Spinal cord (tissue), 10 donors: ENCODE measurements at places on chromosomes 6 and 20. TPM values are rescaled to one million over a fixed set of nuclear protein-coding genes. Genes with fewer than 3 reads are reported as not detected.
A peak's percentile ranks its signal among the peaks of the same experiment; 100 is the strongest.

FAM184A gene
- 15.7 TPM for total RNA-seq

DNA sequence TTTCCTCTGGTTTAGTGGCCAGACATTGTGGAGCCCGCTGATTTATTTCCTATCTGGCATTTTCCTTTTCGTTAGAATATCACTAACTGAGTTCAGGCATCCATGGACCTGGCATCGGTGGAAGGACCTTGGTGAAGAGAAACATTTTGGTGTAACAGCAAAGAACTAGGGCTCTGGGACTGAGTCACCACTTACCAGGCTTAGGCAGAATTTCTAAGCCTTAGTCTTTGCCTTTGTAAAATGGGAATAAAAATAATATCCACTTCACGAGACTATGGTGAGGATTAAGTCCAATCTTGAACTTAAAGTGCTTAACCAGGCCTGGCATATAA, 42.0 kb upstream of the ENPP1 start:
- H3K4me1 ChIP-seq = peaks cover 3% of the 10 kb centered on the region
- DNase-seq = no peak
- H3K4me3 ChIP-seq = no peak overlapping the region
- H3K36me3 ChIP-seq = no peaks in the 10 kb centered on the region
- H3K27ac ChIP-seq = no peak overlapping the region

DNA sequence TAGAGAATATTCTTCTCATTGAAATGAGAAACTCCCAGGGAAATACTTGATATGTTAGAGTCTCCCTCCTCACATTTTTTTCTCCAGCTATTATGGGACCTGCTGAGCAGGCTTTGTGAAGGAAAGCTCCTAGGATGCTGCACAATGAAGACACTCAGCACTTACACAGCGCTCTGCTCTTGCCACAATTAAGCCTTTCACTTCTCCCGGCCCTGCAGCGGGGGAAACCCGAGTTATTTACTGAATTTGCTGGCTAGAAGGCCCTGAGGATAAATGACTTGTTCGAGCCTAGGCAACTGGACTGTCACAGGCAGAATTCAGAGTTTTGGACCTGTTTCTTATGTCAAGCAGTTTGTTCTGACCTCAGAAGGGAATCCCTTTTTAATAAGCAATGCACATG, 102.0 kb downstream of the MAP3K7 start:
- peaks cover 2% of the 10 kb centered on the region for H3K27me3 ChIP-seq

IL17A gene
- not detected for total RNA-seq

- peaks cover 11% of the 10 kb centered on the region for H3K4me1 ChIP-seq
- H3K4me3 ChIP-seq = no peak overlapping the region
- no peaks in the 10 kb centered on the region for H3K27me3 ChIP-seq
- no peak for DNase-seq
- no peak overlapping the region for H3K27ac ChIP-seq
Measured at GRCh38 chr20:21685981-21686380, 19.5 kb upstream of the PAX1 start.

DNA sequence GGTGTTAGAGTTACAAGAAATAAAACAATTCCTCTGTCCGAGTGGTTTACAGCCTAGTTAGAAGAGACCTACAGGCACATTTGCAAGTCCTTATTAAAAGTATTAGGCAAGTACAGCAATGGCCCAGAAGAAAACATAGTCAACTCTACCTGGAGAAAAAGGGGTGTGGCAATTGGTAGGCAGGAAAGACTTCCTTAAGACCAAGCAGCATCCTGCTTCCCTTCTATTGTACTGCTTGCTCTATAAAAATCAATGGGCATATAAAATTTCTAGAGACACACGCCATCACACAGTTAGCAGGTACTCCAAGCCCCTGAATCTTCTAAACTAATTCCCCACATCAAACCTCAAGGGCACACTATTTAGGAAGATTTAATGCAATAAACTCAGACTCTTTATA, 185.6 kb downstream of the ATXN1 start:
- no peaks in the 10 kb centered on the region for H3K27me3 ChIP-seq
- no peaks in the 10 kb centered on the region for H3K36me3 ChIP-seq
- no peak overlapping the region for H3K4me3 ChIP-seq
- H3K4me1 ChIP-seq = no peaks in the 10 kb centered on the region
- DNase-seq = no peak
- no peak overlapping the region for H3K27ac ChIP-seq

C20orf144 gene
- total RNA-seq = not detected

DNA sequence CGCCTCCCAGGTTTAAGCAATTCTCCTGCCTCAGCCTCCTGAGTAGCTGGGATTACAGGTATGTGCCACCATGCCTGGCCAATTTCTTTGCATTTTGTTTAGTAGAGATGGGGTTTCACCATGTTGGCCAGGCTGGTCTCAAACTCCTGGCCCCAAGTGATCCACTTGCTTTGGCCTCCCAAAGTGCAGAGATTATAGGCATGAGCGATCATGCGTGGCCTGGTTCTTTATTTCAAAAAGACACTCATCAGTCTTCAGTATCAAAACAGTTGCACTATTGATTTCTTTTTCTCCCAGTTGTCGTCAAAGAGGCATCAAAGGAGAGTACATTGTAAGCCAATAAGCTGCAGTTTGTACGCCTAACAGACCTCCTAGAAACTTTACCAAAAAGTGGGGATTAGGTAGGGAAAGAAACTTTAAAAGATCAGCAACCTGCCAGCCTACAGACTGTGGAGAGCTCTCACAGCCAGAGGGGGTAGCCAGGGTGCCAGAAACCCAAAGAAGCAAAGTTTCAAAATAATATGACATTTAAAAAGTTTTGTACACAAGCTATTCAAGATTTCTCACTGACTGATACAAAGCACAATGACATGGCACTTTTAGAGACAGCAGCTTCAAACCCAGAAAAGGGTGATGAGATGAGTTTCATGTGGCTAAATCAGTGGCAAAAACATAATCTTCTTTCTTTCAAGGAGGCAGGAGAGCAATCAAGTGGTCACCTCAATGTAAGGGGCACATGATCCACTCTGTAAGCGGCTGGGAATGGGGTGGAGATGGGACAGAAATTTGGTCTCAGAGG, 83.0 kb upstream of the RALY start:
- H3K27me3 ChIP-seq = no peaks in the 10 kb centered on the region
- no peaks in the 10 kb centered on the region for H3K36me3 ChIP-seq
- peaks cover 8% of the 10 kb centered on the region for H3K4me1 ChIP-seq
- no peak for DNase-seq
- no peak overlapping the region for H3K27ac ChIP-seq

GRCh38 chr6:49546331-49546730, 4.1 kb upstream of the C6orf141 start:
- H3K4me1 ChIP-seq = peaks cover 12% of the 10 kb centered on the region
- H3K27ac ChIP-seq = no peak overlapping the region
- DNase-seq = no peak
- no peak overlapping the region for H3K4me3 ChIP-seq

DNA sequence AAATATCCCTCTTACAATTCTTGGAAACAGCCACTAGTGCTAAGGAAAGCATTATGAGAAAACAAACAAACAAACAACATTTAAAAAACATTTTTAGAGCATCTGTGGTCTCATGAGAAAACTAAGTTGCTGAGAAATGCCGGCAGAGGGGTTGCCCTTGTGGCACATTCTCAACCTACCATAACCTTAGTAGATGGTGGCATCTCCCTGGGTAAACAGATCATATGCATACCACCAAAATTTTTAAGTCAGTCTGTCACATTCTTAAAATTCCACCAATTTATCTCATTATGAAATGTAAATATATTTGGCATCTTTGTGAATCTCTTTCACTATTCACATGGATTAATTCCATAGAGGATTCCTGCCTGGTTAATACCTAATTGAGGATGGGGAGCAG, 575.7 kb upstream of the MARCKS start:
- no peak for DNase-seq
- H3K4me3 ChIP-seq = no peak overlapping the region
- no peaks in the 10 kb centered on the region for H3K4me1 ChIP-seq
- no peaks in the 10 kb centered on the region for H3K36me3 ChIP-seq

- H3K36me3 ChIP-seq = peaks cover 28% of the 10 kb centered on the region
- DNase-seq = no peak
- H3K4me3 ChIP-seq = no peak overlapping the region
Measured at GRCh38 chr20:24488800-24489175, 19.4 kb downstream of the SYNDIG1 start.

GRCh38 chr20:58891086-58891717, 38.7 kb downstream of the GNAS start:
- H3K27ac ChIP-seq = peak overlapping the region; percentile 90
- DNase-seq = peak; percentile 92
- peaks cover 9% of the 10 kb centered on the region for H3K4me1 ChIP-seq
- peak overlapping the region; percentile 41 for H3K4me3 ChIP-seq
- H3K27me3 ChIP-seq = no peaks in the 10 kb centered on the region
- H3K36me3 ChIP-seq = no peaks in the 10 kb centered on the region

SPATA25 gene
- 1.3 TPM for total RNA-seq

DNA sequence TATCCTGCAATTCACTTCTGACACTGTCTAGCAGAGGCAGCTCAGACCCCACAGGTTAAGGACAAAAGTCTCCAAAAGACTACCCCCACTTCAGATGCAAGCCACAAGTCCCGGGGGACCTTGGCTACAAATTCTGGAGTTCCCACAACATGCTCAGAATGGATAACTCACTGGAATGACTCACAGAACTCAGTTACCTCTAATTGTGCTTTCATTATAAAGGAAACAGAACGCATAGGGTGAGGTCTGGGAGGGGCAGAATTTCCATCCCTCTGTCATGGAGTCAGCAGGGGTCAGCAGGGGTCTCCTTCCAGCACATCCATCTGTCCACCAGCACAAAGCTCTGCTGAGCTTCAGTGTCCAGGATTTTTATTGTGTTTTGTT, 184.2 kb downstream of the CDH4 start:
- no peaks in the 10 kb centered on the region for H3K27me3 ChIP-seq
- H3K4me3 ChIP-seq = no peak overlapping the region
- peak overlapping the region; percentile 70 for H3K27ac ChIP-seq
- DNase-seq = peak; percentile 22
- H3K4me1 ChIP-seq = peaks cover 48% of the 10 kb centered on the region

GRCh38 chr6:70135219-70136160, 167.4 kb downstream of the COL9A1 start:
- no peaks in the 10 kb centered on the region for H3K27me3 ChIP-seq
- no peak overlapping the region for H3K4me3 ChIP-seq
- no peak overlapping the region for H3K27ac ChIP-seq
- no peaks in the 10 kb centered on the region for H3K36me3 ChIP-seq
- no peak for DNase-seq
- no peaks in the 10 kb centered on the region for H3K4me1 ChIP-seq

AAR2 gene
- total RNA-seq = 29.4 TPM

- no peaks in the 10 kb centered on the region for H3K27me3 ChIP-seq
- DNase-seq = peak; percentile 13
- H3K36me3 ChIP-seq = peaks cover 3% of the 10 kb centered on the region
- H3K4me1 ChIP-seq = peaks cover 3% of the 10 kb centered on the region
- H3K27ac ChIP-seq = peak overlapping the region; percentile 70
- H3K4me3 ChIP-seq = peak overlapping the region; percentile 20
Measured at GRCh38 chr6:79544299-79544927, 7.2 kb upstream of the LCA5 start.

DNA sequence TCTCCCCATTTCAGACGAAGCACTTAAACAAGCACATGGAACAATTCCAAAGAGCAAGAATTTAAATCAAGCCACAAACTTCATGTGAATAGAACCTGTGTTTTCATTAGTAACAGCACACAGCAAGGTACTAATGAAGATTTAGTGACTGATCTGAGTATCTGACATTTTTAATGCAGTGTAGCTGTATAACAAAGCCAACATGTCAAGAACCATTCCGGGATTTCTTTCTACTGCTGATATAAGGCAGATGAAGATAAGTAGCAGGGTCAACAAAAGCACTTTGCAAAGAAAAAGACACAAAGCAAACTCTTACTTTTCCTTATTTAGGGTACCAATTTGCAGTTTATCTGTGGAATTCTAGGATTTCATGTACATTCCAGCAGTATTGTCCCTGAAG, 11.3 kb downstream of the SLC17A5 start:
- no peak for DNase-seq
- no peaks in the 10 kb centered on the region for H3K36me3 ChIP-seq
- no peaks in the 10 kb centered on the region for H3K4me1 ChIP-seq
- no peak overlapping the region for H3K27ac ChIP-seq

DNA sequence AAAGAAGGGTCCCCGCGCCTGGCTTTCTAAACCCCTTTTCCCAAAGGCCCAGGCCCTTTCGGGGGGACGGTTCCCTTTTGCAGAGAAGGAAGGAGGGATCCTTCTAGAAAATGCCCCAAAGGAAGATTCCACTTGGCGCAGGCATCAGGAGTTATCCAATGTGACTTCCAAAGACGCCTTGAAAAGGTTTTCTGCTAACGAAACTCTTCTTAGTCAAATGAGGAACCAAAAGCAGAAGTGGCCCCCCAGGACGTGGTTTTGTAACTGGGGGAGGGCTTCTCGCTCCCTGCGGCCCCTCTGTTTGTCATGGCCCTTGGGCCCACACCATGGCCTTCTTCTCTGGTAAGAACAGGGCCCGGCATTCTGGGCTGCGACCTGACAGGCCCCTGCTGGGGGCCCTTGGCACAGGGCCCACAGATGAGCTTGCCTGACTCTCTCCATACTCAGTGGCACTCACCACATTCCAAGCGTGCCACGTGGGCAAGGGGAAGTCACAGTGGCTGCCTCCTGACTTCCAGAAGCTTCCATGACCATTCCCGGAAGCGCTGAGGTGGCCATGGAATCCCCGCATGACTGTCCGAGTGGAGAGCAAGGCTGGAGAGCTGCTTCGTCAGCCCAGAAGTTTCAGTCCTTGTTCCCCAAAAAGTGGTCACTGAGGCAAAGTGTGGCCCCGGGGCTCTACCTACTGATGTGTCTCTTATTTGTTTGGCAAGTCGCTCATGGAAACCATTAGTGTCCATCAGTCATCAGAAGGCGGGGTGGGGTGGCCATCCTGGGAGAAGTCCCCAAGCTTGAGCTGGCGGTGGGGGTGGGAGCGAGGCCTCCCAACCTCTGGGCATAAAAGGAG, 834 bp upstream of the CTSZ start:
- H3K27ac ChIP-seq = peak overlapping the region; percentile 47
- peaks cover 2% of the 10 kb centered on the region for H3K27me3 ChIP-seq

DNA sequence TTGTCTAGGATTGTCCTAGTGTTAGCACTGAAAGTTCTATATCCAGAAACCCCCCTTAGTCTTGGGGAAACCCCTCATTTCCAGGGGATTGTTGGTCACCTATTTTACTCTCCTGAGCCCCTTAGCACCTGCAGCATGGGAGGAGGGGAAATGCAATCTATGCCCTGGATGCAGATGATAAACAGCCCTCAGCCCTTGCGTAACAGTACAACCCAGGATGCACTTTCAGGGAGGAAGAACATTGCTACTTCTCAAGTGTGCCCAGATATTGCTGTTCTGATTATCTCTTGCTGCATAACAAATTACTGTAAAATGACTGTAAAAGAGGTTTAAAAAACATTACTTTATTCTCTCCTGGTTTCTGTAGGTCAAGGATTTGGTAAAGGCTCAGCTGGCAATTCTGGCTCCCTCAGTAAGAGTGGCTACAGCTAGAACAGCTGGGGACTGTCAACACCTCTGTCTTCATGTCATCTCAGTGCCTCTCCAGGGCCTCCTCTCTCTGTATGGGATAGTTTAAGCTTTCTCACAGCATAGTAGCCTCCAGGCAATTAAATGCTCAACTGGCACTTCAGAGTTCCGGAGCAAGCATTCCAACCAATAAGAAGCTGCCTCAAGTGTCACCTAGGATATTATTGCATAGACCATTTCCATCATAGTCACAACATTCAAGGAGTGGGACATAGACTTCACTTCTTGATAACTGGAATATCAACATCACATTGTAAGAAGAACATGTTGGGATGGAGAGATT, 117.8 kb upstream of the FOXO3 start:
- no peak overlapping the region for H3K4me3 ChIP-seq
- no peaks in the 10 kb centered on the region for H3K27me3 ChIP-seq
- H3K4me1 ChIP-seq = no peaks in the 10 kb centered on the region

CCN5 gene
- 0.20 TPM for total RNA-seq
